ENCODE measurements at places on chromosomes 7 and 10.
A peak's percentile ranks its signal among the peaks of the same experiment; 100 is the strongest.

GRCh38 chr7:40865441-40866233, 730.8 kb downstream of the SUGCT start:
- DNase-seq, result no peak

DNA sequence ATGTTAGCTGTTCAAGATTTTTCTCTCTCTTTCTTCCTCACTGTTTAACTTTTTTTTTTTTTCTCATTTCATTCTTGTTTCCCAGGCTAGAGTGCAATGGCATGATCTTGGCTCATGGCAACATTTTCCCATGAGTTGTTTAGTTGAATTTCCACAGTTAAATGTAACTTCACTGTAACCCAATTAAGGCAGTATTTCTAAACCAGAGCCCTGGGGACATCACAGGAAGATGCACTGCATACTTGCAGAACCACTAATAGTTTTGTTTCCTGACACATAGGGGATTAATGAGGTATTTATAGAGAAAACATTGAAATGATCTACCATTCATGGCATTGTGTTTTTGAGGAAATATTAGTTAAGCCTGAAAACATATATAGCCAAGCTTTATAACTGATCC, 795.6 kb upstream of the GHITM start:
- DNase-seq, result no peak

- DNase-seq, result no peak
Observed at GRCh38 chr10:128062331-128062880, 63.8 kb downstream of the MKI67 start.

GRCh38 chr7:48042216-48042615, 6.9 kb downstream of the C7orf57 start:
- no peak for DNase-seq

- peak; percentile 38 for DNase-seq
Observed at GRCh38 chr7:20438694-20439376, 108.1 kb downstream of the ITGB8 start.

DNA sequence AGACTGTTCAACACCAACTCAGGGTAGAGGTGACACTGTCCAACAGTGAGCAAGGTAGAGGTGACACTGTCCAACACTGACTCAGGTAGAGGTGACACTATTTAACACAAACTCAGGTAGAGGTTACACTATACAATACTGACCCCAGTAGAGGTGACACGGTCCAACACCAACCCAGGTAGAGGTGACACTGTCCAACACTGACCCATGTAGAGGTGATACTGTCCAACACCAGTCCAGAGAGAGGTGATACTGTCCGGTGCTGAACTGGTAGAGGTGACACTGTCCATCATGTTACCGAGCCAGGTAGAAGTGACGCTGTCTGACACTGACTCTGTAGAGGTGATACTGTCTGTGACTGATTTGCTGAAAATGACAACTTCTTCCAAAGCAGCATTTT, 102.4 kb downstream of the GATA3 start:
- no peak for DNase-seq

- no peak for DNase-seq
Observed at GRCh38 chr10:15787426-15787825, 67.7 kb upstream of the ITGA8 start.

- no peak for DNase-seq
Observed at GRCh38 chr10:48838834-48839233, 100.8 kb downstream of the LRRC18 start.

DNA sequence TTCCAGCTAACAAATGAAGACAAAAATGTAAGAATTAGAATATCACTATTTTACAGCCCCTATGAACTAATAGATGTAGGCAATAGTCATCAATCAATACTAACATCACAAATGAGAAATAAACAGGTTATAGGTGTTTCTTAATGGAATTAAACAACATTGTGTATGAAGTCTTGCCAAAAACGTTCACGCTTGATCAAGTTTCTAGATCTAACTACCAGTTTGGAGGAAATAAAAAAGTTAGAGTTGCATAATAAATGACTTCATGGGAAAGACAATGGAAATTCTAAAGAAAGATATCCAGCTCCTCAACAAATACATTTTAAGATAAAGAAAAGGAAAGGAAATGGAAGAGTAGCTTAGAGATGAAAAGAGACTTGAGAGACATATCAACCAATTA, 19.7 kb downstream of the TAC1 start:
- no peak for DNase-seq

GRCh38 chr7:16433568-16434122, 12.3 kb upstream of the CRPPA start:
- no peak for DNase-seq

DNA sequence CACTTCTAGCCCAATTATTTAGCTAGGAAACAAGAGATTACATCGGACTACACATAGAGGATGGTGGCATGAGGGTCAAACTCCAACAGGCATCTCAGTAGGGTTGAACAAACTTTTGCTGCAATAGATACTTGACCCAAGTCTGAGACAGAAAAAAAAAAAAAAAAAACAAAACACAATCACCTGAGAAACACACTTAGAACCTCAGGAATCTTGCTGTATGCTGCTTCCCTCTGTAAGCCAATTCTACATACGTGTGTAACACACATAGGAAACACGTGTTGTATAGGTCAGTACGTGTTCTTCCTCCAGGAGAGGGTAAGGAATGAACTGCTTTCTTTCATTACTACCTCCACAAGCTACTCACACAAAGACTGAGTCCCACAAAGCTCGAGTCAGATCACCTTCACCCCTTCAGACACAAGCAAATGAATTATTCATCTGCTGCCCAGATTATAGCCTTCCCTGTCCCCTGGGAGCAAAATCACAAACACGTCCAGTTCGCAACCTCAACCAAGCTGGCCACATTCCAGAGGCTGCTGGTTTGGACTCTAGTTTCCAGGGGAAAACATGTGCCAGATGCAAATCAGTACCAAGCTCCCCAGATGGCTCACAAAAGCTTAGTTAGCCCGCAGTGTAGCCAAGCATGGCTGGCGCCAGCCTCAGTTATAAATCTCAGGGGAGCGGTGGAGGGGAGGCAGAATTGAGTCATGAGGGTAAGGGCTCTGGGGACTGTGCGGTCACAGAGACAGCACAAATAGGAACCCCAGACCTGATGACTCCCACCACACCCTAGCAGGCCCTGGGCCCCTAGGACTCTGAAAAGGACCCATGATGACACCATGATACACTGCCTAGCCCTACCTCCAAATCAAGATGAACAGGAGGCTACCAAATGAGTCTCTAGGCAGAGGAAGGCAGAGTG, 15.1 kb downstream of the PSAP start:
- DNase-seq, result peak; percentile 89

GRCh38 chr7:65239707-65240352, 133.8 kb upstream of the ZNF92 start:
- no peak for DNase-seq

DNA sequence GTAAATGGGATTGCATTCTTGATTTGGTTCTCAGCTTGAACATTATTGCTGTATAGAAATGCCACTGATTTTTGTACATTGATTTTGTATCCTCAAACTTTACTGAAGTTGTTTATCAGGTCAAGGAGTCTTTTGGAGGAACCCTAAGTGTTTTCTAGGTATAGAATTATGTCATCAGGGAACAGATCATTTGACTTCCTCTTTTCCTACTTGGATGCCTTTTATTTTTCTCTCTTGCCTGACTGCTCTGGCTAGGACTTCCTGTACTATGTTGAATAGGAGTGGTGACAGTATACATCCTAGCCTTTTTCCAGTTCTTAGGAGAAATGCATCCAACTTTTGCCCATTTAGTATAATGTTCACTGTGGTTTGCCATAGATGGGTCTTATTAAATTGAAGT, 48.8 kb downstream of the ANXA8 start:
- DNase-seq, result no peak

GRCh38 chr7:29619848-29620555, 56.4 kb downstream of the PRR15 start:
- DNase-seq, result no peak

Measured in GM13977 (cell line).